ENCODE measurements at places on chromosomes 7 and 10. TPM values are rescaled to one million over a fixed set of nuclear protein-coding genes. Genes with fewer than 3 reads are reported as not detected.

DNA sequence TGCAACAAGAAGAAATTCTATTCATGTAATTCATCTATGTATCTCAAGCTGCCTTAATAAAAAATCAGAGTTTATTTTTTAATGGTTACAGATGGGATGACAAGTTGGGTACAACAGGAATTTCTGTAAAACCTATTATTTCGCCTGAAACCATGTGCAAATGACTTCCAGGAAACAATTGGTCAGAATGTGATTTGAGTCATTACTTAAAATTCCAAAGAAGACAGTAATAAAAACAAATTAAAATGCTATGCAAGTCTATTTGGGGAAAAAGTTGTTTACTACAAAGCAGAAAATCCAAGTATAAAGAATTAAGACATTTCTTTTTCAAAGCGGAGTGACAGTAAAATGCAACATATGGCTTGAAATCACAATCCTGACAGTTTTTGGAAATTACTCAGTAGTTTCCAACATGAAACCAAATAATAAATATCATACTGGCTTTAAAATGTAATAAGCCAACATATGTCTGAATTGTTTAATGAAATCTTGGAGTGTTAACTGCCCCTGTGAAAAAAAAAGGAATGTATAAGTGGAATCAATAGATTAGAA, 41.5 kb upstream of the SEMA3C start:
- no peak overlapping the region for H3K4me3 ChIP-seq
- DNase-seq = no peak
- H3K27ac ChIP-seq = no peak overlapping the region
- H3K4me1 ChIP-seq = no peaks in the 10 kb centered on the region
- H3K27me3 ChIP-seq = no peaks in the 10 kb centered on the region

- no peak for DNase-seq
- H3K4me1 ChIP-seq = no peaks in the 10 kb centered on the region
- no peak overlapping the region for H3K27ac ChIP-seq
- no peaks in the 10 kb centered on the region for H3K36me3 ChIP-seq
Observed at GRCh38 chr7:44539669-44540506, 1.2 kb downstream of the NPC1L1 start.

- H3K36me3 ChIP-seq = no peaks in the 10 kb centered on the region
- H3K27me3 ChIP-seq = no peaks in the 10 kb centered on the region
- H3K27ac ChIP-seq = no peak overlapping the region
- H3K4me3 ChIP-seq = no peak overlapping the region
- peaks cover 61% of the 10 kb centered on the region for H3K4me1 ChIP-seq
Observed at GRCh38 chr10:50387007-50387731, 135.9 kb upstream of the ASAH2 start.

DNA sequence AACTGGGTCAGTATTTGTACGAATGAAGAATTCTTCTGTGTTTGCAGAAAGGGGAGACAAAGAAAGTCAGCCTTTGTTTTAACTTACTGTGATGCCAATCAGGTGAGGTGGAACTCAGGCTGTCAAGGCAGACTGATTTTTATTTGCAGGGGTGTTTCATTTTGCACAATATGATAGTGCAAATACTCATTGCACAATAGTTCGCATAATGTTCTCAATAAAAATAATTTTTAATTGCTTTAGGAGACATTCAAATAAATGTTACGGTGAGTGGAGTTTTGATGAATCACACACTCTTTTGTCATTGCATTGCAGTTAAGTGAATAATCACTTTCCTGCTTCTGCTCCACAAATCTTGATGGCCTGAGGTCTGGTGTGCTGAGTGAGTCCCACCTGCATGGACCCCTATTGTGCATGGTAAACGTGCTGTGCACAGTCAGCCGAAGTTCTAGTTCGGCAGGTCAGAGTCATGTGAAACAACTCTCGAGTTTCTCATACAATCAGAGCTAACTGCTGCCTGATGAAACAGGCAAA, 141.3 kb upstream of the FZD8 start:
- H3K4me3 ChIP-seq = no peak overlapping the region
- DNase-seq = no peak
- no peaks in the 10 kb centered on the region for H3K4me1 ChIP-seq
- H3K27ac ChIP-seq = no peak overlapping the region
- no peaks in the 10 kb centered on the region for H3K36me3 ChIP-seq
- peaks cover 7% of the 10 kb centered on the region for H3K27me3 ChIP-seq

DNA sequence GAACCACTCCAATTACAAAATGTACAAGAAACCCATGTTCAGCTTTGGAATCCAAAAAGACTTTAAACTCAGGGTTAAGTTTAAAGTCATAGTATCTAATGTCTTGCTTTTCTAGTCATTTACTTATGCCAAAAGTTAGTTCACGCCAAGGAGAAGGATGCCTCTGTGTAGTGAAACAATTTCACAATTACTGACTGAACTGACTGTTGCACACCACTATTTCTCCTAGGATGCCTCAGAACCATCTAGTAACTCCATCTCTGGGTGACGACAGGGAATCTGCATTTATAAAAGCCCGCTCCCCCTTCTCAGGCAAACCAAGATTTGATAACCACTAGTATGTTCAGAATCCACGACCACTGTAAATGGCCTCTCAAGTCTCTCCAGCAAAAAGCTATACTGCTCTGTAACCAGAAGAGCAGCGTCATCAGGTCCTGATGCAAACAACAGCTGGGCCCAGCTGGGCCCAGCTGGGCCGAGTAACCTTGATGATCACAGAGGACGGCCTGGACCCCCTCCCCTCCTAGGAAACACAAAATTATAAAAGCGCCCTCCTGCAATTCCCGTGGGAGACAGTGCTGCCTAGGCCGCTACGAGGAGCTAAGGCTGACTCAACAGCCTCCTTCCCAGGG, 680 bp upstream of the ADO start:
- no peak for DNase-seq
- H3K27me3 ChIP-seq = no peaks in the 10 kb centered on the region
- H3K27ac ChIP-seq = peak overlapping the region; percentile 97

PAX4 gene
- total RNA-seq = not detected

SEM1 gene
- 51.0 TPM for total RNA-seq

- no peak overlapping the region for H3K27ac ChIP-seq
- no peak overlapping the region for H3K4me3 ChIP-seq
- no peaks in the 10 kb centered on the region for H3K4me1 ChIP-seq
- DNase-seq = no peak
- H3K27me3 ChIP-seq = peaks cover 60% of the 10 kb centered on the region
Observed at GRCh38 chr10:133176546-133176945, 16.5 kb downstream of the KNDC1 start.

DNA sequence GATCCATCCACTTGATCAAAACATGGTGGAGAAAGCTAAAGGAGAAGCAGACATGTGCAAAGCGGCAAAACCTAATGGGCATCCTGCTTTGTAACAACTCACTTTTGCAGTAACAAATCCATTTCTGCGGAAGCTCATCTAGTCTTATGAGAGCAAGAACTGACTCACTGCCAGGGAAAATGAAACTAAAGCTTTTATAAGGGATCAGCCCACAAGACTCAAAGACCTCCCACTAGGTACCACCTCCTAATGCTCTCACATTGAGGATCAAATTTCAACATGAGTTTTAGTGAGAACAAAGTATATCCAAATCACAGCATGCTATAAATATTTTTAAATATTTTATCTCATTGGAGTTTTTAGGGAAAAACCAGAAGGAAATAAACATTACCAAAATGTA, 120.1 kb upstream of the GNAI1 start:
- no peak overlapping the region for H3K4me3 ChIP-seq
- H3K27ac ChIP-seq = no peak overlapping the region
- peaks cover 2% of the 10 kb centered on the region for H3K27me3 ChIP-seq
- H3K36me3 ChIP-seq = no peaks in the 10 kb centered on the region

DNA sequence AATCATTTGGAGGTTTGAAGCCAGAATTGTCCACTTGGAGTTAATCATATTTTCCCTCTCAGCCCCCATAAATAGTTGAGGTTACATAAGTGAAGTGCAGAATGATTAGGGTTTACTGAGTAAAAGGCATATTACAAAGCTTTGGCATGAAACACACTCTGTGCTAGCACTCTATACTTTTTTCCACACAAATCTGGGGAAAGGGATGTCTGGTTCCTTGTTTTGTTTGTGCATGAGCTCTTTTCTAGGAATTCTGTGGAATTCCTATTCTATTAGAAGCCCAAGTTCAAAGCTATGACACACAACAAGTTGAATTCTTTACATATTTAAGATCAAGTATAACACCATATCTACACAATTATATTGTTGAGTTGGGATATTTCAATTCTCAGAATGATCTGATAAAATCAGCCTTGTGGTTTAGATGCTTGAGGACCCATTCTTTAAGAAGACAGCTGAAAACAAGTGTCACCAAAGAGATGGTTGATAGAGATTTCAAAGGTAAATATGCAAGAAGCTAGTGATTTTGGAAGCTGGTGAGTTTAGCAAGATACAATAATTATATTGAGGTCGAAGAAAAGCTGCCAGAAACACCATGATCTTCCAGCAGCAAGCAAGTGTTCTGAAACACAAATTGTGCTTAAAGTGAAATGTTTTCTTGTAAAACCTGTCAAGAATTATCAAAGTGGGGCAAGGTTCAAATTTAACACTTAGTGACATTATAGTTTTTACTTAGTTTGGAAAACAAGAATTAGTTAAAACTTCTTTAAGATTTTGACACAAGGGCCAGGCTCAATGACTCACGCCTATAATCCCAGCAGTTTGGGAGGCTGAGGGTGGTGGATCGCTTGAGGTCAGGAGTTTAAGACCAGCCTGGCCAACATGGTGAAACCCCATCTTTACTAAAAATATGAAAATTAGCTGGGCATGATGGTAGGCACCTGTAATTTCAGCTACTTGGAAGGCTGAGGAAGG, 122.6 kb downstream of the INHBA start:
- no peak overlapping the region for H3K4me3 ChIP-seq
- DNase-seq = no peak
- H3K27ac ChIP-seq = no peak overlapping the region
- no peaks in the 10 kb centered on the region for H3K36me3 ChIP-seq
- no peaks in the 10 kb centered on the region for H3K27me3 ChIP-seq
- H3K4me1 ChIP-seq = no peaks in the 10 kb centered on the region

DNA sequence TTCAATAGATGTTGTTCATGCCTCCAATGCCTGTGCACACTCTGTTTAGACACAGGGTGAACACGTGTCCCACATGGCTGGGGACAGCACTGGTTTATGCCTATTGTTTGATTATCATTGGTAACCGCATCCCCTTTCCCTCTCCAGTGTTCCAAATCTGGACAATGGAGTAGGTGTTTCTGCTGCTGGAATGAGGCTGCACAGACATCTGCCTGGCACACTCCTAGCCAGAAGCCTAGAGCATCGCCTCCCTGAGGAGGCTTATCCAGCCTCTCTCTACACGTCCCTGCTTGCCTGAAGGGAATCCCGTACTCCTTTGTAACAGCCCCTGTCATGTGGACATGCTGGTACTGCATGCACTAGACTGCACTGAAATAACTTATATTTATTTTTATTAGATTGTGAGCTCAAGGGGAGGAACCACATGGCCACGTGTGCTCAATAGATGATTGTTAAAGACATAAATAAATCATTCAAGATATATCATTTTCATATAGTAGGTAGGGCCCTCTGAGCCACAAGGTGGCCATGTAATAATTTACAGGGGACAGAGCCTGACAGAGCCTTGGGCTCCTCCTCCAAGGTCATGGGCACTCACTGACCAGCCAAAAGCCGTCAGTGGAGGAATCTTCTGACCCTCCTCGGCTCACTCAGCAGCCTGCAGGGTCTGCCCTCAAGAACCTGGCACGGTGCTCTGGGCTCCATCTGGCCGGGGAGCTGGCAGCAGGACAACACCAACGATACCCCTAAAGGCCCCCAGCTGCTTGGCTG, 310.9 kb upstream of the ZNF32 start:
- DNase-seq = no peak
- no peaks in the 10 kb centered on the region for H3K27me3 ChIP-seq
- no peaks in the 10 kb centered on the region for H3K36me3 ChIP-seq
- H3K4me1 ChIP-seq = peaks cover 21% of the 10 kb centered on the region
- H3K4me3 ChIP-seq = no peak overlapping the region

- no peak overlapping the region for H3K27ac ChIP-seq
- no peaks in the 10 kb centered on the region for H3K36me3 ChIP-seq
- H3K4me1 ChIP-seq = no peaks in the 10 kb centered on the region
Observed at GRCh38 chr7:3548815-3549214, 247.8 kb downstream of the SDK1 start.

DNA sequence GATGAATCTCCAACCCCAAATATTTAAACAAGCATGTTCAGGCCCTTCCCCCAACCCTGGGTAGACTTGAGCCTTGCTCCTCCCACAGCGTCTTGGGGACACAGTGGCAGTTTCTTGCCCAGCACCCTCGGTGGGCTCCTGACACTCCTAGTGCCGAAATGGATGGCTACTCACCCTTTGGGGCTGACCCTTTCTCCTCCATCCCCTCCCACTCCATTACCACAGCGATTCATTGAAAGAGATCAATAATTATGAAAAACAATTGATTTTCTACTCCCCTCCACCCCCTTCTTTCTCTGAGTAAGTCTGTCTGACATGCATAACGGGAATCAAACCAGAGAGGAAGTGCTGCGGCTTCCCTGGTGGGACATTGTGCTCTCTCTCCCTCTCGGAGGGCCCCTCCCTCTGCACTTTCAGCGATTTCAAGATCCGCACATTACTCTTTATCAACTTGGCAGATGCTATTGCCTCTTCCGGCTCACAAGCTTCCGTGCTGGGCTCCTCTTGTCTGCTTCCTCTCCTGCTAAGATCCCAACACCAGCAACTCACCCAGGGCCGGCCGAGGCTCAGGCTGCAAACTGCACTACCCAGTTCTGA, 79.0 kb upstream of the PLXNA4 start:
- peak overlapping the region; percentile 31 for H3K27ac ChIP-seq
- no peaks in the 10 kb centered on the region for H3K36me3 ChIP-seq
- DNase-seq = peak; percentile 33
- H3K4me1 ChIP-seq = peaks cover 13% of the 10 kb centered on the region
- H3K4me3 ChIP-seq = peak overlapping the region; percentile 33
- no peaks in the 10 kb centered on the region for H3K27me3 ChIP-seq

DNA sequence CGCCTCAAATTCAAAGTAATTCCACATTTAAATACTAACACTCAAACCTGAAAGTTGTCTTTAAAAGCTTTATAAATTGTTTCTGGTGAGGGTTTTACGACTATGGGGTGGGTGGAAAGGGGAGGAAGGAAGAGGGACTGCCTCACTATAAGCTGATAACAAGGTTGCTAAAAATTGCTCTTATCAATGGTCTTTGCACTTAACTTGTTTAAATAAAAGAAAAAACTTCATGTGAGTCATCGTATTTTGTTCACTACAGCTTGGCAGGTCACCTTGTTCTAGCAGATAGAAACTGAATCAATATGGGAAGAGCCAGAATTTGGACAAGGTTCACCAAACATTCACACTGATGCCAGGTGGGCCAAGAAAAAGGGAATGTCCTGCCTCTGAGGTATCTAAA, 129.2 kb downstream of the TES start:
- H3K4me1 ChIP-seq = peaks cover 27% of the 10 kb centered on the region
- DNase-seq = no peak
- H3K27ac ChIP-seq = peak overlapping the region; percentile 57
- no peaks in the 10 kb centered on the region for H3K36me3 ChIP-seq

DNA sequence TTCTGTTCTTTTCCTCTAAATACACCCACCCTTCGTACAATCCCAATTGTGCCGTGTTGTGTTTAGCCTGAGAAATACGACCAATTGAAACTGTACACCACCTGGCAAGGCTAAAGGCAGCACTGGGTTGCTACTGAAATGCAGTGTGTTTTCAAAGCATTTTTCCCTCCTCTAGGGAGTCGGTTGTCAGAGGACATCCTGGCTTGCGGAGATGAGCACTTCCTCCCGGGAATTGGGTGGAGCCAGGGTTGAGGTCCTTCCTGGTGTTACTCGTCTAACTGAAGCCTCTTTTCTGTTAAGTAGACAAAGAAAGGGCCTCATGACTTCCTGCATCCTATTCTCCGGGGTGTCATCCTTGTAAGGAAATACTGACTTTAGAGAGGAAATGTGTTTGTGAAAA, 133.5 kb downstream of the MTPAP start:
- DNase-seq = peak; percentile 29
- peak overlapping the region; percentile 81 for H3K27ac ChIP-seq
- H3K27me3 ChIP-seq = no peaks in the 10 kb centered on the region
- H3K36me3 ChIP-seq = no peaks in the 10 kb centered on the region
- peaks cover 31% of the 10 kb centered on the region for H3K4me1 ChIP-seq

NYAP1 gene
- total RNA-seq = 0.38 TPM

Measured in left ventricle myocardium inferior (tissue), 1 donor.